ENCODE measurements at places on chromosomes 4 and X. TPM values are rescaled to one million over a fixed set of nuclear protein-coding genes. Genes with fewer than 3 reads are reported as not detected.

DNA sequence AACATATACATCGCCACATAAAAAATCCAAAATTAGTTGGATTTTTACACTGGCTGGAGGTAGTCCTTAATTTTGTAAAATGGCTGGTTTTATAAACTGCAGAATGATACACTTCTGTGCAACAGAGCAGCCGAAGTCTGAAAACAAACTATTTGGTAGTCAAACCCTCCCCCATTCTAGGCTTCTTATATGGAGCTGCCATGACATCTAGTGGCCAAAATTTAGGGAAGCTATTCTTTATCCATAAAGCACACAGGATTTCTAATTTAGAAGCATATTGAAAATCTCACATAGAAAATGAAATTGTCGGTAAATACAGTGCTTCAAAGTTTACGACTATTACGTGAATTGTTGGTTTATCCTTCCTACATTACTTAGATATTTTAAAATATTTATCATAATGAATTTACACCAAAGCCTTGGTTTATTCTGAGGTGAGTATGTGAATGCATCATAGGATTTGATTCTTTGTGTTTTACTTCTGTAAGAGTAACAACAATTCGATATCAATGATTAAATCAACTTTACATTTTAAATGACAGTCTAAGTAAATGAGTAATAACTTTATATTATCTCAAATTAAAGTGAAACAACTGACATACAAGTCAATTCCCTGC, 113.4 kb upstream of the FAM241A start:
- DNase-seq, result no peak
- H3K27ac ChIP-seq, result no peak overlapping the region
- no peaks in the 10 kb centered on the region for H3K4me1 ChIP-seq
- no peak overlapping the region for H3K4me3 ChIP-seq

DNA sequence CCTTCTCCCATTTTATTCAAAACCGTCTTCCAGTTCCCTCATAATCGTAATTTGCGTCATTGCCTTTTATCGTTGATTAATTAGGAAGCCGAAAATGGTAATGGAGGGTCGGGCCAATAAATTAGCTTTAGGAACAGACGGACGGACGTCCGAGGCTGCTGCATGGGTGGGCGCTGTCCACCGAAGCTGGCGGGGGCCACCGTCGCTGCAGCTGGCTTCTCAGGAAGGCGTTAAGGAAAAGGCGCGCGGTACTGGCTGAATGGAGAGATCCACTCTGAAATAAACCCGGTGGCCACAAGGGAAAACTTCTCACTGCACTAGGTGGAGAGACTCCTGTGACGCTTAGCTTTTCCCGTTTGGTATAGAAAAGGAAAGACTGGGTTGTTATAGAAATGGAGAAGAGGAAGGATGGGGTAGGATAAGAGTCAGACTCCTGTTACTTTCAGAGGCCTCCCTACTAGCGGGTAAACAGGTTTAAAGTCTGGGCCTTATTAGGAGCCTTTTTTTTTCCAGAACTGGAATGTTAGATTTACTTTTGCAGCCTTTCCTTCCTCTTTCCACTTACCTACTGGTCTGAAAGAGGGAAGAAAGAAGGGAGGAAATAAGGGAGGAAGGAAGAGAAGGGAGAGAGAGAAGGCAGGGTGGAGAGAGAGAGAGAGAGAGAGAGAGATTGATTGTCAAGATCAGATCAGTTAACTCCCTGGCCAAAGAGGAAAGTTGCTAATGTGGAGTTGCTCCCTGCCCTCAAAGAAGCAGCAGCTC, 11.3 kb upstream of the PRDM8 start:
- H3K4me1 ChIP-seq, result peaks cover 45% of the 10 kb centered on the region
- peaks cover 12% of the 10 kb centered on the region for H3K27me3 ChIP-seq
- peaks cover 28% of the 10 kb centered on the region for H3K36me3 ChIP-seq
- H3K4me3 ChIP-seq, result peak overlapping the region; percentile 96

DNA sequence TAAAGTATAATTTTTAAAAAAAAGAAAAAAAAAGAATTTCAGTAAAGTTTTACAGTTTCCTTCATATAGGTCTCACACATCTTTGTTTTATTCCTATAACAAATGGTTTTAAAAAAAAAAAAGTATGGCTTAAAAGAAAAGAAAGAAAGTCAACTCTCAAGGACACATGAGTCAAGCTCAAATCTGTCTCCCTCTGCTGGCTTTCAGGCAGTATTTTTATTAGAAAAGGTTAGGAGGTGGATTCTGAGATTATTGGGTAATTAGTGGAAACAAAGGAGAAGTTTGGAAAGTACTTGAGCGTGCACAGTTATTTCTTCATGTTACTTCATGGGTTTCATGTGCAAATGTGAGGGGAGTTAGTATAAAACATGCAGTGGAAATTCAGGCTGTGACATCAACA, 36.6 kb upstream of the BTC start:
- no peaks in the 10 kb centered on the region for H3K4me1 ChIP-seq
- H3K36me3 ChIP-seq, result no peaks in the 10 kb centered on the region
- no peak overlapping the region for H3K27ac ChIP-seq
- no peak overlapping the region for H3K4me3 ChIP-seq

- H3K4me1 ChIP-seq, result peaks cover 34% of the 10 kb centered on the region
- H3K27me3 ChIP-seq, result peaks cover 3% of the 10 kb centered on the region
- H3K27ac ChIP-seq, result no peak overlapping the region
- peaks cover 3% of the 10 kb centered on the region for H3K36me3 ChIP-seq
Measured at GRCh38 chr4:2289311-2289954, 27.5 kb upstream of the MXD4 start.

- H3K36me3 ChIP-seq, result no peaks in the 10 kb centered on the region
- DNase-seq, result no peak
- peaks cover 4% of the 10 kb centered on the region for H3K27me3 ChIP-seq
- H3K4me3 ChIP-seq, result no peak overlapping the region
- H3K4me1 ChIP-seq, result no peaks in the 10 kb centered on the region
Measured at GRCh38 chr4:78423790-78424189, 127.8 kb upstream of the ANXA3 start.

GRCh38 chrX:12958059-12958458, 16.9 kb upstream of the TMSB4X start:
- H3K27ac ChIP-seq, result peak overlapping the region; percentile 99
- no peaks in the 10 kb centered on the region for H3K27me3 ChIP-seq
- H3K4me3 ChIP-seq, result peak overlapping the region; percentile 76
- H3K36me3 ChIP-seq, result no peaks in the 10 kb centered on the region

DNA sequence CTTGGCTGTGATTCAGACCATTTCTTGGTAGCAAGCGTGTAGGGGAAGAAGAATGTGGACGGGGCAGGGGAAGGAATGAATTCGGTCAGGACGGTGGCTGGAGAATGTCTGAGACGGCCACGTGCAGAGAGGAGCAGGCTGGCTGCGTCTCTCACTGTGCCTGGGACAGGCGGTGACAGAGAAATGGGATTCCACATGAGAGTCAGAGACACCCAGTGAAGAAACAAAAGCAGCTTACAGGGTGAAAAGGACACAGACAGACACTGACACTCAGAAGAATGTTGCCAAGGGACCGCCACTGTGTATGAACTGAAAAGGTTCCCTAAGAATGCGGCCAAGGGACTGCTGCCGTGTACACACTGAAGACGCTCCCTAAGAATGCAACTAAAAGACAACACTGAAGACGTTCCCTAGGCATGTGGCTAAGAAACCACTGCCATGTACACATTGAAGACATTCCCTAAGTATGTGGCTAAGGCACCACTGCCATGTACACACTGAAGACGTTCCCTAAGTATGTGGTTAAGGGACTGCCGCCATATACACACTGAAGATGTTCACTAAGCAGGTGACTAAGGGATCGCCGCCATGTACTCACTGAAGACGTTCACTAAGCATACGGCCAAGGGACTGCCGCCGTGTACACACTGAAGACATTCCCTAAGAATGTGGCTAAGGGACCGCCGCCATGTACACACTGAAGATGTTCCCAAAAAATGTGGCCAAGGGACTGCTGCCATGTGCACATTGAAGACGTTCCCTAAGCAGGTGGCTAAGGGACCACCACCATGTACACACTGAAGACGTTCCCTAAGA, 49.1 kb downstream of the DHRSX start:
- no peak overlapping the region for H3K4me3 ChIP-seq
- H3K36me3 ChIP-seq, result peaks cover 15% of the 10 kb centered on the region
- no peaks in the 10 kb centered on the region for H3K27me3 ChIP-seq
- peaks cover 14% of the 10 kb centered on the region for H3K4me1 ChIP-seq
- no peak overlapping the region for H3K27ac ChIP-seq

- H3K36me3 ChIP-seq, result no peaks in the 10 kb centered on the region
- peaks cover 5% of the 10 kb centered on the region for H3K27me3 ChIP-seq
- H3K27ac ChIP-seq, result no peak overlapping the region
- no peak for DNase-seq
- peaks cover 3% of the 10 kb centered on the region for H3K4me1 ChIP-seq
Measured at GRCh38 chr4:122412547-122412946, 33.7 kb downstream of the ADAD1 start.

CSAG2 gene
- total RNA-seq, result 2.7 TPM

ITIH6 gene
- total RNA-seq, result not detected

GAGE13 gene
- not detected for total RNA-seq

PCSK1N gene
- total RNA-seq, result 0.21 TPM

USP9X gene
- total RNA-seq, result 47.3 TPM

FAM184B gene
- total RNA-seq, result 0.02 TPM

RNF212 gene
- 1.2 TPM for total RNA-seq
